HuH-7.5 (cell line): ENCODE measurements at places on chromosomes 1 and 21.

GRCh38 chr1:93448292-93448982 is 519 bp downstream of the FNBP1L start:
- peak; percentile 56 for DNase-seq

DNA sequence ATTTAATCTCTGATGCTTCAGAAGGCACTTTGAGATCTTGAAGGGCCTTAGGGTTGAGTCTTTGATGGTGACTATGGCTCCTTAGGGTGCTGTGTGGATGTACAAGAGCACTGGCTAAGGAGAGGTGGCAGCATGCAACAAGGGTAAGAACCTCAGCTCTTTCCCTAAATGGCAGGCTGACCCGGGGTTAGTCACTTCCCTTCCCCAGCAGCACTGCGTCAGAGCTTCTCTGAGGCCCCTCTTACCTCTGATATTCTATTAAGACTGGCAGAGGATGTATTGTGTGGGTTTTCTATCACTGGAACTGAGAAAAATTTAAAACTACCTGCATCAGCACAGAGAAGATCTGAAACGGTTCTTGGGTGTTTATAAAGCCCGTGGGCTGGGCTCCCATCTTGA is 11.8 kb downstream of the C1orf116 start:
- DNase-seq: no peak

GRCh38 chr1:115112496-115113375 is 23.4 kb upstream of the TSPAN2 start:
- no peak for DNase-seq

DNA sequence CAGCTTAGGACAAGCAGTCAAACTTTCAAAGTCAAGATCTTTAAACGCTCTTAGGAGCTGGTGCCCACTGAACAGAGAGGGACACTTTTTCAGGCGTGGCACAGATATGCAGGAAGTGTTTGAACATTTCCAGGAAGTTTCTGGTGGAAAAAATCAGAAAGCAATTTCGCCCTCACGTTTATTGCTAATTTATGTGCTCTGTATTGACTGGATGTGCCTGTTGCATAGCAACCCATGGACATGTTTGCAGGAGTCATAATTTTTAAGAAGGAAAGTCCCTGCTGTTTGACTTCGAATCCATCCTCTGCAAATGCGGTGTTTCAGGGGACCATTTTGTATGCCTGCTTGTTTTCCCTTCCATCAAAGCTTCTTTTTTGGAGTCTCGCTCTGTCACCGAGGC is 239.9 kb upstream of the IRF2BP2 start:
- no peak for DNase-seq

DNA sequence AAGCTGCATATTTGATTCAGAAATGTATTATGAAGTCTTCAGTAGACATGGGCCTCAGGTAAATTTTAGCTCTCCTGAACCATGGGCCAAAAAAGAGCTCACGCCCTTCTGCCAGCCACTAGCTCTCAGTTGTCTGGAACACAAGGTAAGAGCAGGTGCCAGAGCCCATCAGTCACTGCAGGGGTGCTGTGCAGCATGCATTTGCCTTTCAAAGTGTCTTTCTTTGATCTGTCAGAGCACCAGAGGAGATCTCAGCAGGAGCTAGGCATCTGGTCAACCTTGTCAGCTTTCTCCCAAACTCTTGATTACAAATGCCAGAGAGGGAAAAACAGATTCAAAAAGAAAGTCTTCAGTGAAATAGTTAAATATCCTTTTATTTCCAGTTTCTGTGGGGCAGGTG is 332.3 kb downstream of the COL11A1 start:
- no peak for DNase-seq

DNA sequence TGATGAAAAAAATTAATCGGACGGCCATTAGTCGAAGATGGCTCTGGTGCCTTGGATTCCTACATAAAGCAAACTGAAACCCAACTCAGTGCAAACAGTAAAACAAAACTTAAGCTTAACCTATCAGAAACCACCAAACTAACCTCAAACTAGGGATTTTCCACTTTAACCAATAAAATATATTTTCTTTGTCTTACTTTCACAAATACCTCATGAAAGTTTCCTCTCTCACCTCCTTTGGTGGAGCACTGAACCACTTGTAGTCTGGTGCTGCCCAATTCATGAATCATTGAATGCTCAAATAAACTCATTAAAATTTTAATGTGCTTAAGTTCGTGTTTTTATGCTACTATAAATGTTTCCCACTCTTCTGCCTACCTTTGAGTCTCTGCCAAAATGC is 7.0 kb downstream of the ADORA3 start:
- no peak for DNase-seq

DNA sequence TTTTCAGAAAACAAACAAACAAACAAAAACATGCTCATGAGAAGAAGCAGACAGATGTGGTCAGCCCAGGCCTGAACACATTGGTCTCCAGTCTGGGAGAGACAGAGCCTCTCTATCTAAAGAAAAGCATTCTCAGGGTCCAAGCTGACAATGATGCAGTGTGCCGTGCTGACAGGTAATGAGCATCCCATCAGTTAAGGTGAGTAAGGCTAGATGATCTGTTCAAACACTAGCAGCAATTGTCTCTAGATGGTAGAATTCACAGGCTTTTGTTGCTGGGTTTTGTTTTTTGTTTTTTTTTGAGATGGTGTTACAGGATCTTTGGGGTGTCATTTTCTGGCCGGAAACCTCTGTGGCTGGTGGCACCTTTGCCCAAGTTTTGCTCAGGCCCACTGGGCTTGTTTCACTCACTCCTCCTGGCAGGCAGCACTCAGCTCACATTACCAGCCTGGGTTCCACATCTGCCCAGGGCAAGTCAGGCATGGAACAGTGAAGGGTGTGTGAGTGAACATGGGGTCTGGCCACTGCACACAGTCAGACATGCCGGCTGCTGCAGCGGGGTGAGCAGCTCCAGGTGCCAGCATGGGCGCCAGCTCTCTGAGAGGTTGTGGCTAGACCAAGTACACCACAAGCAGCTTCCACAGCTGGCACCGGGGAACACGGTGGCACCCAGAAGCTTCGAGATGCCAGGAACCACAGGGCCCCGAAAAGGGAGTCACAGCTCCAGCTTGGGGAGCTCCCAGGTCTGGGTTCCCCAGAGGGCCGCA is 2.5 kb upstream of the C1QA start:
- no peak for DNase-seq

DNA sequence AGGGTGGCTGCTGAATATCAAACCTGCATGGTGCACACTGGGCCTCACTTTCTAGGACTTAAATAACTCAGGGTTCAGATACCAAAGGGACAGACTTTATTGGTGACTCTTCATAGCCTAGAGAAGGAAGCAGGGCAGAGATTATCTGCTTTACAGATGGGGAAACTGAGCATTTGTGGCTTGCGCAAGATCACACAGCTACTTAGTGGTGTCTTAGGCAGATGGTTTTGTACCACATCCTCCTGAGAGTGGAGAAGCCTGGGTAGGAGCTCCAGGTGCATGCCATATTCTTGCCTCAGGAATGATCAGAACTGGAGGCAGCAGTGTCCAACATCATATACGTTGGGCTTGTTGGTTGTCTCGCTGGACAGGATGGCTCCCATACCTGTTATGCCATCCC is 6.8 kb upstream of the DPH2 start:
- DNase-seq: no peak
